Stimulated activated CD4-positive, alpha-beta T cell treated with anti-CD3 and anti-CD28 coated beads, Interleukin-1b, Interleukin-23, amount 100 ng/mL, for 24 hours (primary cell): ENCODE measurements at places on chromosomes 1 and 21.

- no peak for DNase-seq
Measured at GRCh38 chr1:3910049-3910731, 10.1 kb upstream of the C1orf174 start.

DNA sequence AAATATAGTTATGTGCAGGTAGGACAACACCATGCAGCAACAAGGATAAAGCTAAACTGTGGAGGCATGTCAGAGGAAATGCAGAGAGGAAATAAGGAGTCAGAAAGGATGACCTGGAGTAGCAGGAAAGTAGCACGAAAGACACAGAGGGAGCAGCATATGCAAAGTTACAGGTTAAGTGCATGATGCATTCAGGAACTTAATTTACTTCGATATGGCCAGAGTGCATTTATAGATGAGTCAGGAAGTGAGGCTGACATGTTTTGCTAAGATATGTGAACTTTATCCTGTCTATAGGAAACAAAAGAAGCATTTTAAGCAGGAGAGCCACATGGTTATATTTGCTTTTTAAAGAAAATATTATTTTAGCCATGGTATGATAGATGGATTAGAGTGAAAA, 15.4 kb upstream of the MUTYH start:
- no peak for DNase-seq

- no peak for DNase-seq
Measured at GRCh38 chr1:11990303-11991032, 10.2 kb downstream of the MFN2 start.

DNA sequence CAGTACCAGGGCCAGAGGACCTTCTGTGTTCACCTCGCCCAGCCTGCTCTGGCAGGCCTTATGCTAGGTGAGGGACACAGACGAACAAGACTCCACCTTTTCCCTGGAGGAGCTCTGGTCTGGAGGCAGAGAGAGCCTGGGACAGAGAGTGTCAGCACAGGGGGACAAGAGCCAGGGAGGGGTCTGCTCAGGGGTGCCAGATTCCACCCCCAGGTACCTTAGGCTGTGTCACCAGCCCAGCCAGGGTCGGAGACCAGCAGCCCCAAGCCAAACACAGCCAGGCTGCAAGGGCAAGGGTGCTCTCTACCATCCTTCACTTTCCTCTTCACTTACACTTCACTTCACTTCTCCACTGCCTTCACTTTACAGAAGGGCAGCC, 4.3 kb upstream of the LRP8 start:
- DNase-seq, result no peak

- DNase-seq, result no peak
Measured at GRCh38 chr1:107804134-107804533, 160.8 kb downstream of the VAV3 start.

DNA sequence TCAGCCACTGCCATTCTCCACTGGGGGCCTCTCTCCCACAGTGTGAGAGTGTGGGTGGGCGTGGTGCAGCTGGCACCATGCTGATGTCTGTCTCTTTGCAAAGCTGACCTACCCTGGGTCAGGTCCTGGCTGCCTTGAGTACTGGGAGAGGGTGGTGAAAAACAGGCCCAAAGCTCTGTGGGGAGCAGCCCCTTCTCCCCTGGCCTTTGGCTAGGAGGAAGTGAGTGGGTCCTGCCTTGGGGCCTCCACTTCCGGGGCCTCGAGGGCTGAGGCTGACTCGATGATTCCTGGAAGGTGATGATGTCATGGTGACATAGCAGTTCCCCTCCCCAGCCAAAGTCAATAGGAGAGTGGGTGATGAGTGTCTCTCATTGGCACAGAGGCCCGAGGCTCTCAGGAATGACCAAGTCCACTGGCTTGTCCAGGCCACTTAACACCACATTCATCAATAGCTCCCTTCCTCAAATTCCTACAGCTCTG, 53.0 kb downstream of the IER5 start:
- peak; percentile 52 for DNase-seq

DNA sequence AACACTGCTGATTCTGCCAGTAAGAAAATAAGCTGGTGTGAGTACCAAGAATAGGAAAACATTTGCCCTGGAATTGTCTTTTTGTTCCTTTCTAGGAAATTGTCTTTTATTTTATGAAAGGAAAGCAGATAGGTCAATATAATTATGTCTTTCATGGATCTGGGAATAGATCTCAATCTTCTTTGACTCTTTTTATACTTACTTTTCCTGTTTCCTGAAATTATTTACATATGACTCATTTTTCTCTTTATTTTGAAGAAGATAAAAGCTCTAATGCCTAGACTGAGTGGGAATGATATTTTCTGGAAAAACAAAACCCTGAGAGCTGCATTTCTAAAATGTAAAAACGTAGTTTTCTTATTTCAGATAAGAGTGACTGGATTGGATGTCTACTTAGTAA, 100.1 kb downstream of the MAN1A2 start:
- no peak for DNase-seq

GRCh38 chr21:37072274-37072987, 440 bp downstream of the PIGP start:
- peak; percentile 56 for DNase-seq

GRCh38 chr1:192516776-192517297, 58.7 kb upstream of the RGS1 start:
- no peak for DNase-seq

DNA sequence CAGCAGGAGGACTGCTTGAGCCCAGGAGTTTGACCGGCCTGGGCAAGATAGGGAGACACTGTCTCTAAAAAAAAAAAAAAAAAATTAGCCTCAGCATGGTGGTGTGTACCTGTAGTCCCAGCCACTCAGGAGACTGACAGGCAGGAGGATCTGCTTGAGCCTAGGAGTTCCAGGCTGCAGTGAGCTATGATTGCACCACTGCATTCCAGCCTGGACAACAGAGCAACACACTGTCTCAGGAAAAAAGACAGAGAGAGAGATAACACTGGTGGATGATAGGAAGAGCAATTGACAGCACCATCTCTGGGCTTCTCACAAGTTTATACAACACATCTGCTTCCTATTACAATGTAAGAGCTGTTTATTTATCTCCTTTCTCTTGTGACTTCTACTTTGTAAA, 2.4 kb upstream of the RNU11 start:
- no peak for DNase-seq

DNA sequence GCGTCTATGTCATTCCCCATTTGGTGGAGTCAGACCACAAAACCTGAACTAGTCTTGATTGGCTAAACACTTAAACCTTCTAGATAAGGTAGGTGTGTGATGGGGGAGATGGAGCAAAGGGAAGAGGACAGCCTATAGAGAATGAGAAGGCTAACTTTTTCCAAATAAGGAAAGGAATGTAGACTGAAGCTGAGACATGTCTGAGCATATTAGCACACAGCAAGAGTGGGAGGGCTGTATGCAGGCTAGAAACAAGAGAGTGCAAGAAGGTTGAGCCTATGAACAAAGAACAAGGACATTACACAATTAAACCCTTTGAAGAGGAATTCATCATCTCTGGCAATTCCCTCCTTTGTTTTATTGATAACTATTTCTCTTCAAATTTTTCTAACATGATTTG, 89.2 kb upstream of the OLFM3 start:
- no peak for DNase-seq

- no peak for DNase-seq
Measured at GRCh38 chr1:117857418-117857817, 72.0 kb downstream of the GDAP2 start.

GRCh38 chr1:226308166-226308722, 720 bp downstream of the LIN9 start:
- peak; percentile 8 for DNase-seq

GRCh38 chr1:241598249-241598648, 41.9 kb downstream of the CHML start:
- no peak for DNase-seq

DNA sequence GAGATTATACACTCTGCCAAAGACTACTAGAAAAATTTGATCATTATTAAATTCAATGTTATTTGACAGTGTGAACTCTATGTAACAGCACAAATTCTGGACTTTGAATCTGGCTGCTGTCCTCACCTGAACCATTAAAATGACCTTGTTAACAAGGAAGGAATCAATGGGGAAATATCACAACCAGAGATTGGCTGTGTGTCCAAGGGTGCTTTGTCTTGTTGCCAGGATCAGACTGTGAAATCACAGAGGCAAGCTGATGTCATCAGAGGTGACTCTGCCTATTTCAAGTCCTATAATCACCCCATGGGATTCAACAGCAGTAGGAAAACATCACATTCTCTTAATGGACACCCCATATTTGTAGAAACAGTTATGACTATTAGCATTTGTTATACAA, 46.8 kb downstream of the ADAMTS5 start:
- no peak for DNase-seq

DNA sequence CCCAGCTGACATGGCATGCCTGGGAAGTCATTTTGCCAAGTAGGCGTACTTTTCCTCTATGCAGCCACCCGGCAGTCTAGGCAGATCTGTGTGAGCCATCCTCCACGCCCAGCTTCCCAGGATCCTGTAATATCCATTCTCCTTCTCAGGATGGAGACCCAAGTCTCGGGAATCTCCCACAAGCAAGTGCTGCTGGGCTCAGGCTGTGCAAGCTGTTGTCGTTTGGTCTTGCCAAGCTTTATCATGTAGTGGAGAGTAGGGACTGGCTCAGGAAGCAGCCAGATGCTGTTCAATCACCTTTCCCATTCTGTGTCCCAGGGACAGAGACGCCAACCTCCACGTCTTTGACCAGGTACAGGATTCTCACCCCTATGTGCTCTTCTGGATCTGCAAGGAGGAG, 191.1 kb upstream of the TMEM51 start:
- no peak for DNase-seq

DNA sequence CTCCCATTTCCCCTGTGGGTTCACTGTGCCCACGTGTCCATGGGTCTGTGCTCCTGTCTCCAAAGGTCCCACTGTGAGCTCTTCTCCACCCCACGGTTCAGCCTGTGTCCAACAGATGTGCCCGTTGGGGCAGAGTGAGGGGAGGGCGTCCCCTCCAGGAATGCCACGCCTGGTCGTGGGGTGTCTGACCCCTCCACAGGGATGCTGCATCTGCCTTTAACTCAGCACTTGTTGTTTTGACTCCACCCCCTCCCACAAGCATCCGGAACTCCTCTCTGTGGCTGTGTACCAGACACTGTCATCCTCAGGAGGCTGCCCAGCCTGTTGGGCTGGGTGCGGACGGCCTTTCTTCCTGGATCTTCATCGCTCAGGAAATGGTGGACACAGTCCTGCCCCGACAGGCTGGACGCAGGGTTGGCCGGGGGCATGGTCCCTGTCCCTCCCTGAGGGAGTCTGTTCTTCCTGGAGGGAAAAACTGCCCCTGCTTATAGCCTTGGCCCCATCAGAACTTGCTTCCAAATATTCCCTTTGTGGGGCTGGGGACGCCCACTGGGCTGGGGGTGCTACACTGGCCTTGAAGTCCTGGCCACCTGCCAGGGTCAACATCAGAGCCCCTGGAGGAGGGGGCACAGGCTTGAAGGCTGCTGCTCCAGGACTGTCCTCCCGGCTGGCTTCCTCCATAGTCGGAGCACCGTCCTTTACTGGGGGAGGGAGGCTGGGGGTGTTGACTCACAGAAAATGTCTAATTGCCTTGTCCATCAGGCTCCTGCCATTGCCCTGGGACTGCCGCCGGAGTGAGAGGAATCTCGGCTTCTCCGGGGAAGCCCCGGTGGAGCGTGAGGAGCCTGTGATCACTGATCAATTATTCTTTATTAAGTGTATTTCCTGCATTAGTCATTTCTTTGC, 182.0 kb upstream of the C1orf174 start:
- no peak for DNase-seq

DNA sequence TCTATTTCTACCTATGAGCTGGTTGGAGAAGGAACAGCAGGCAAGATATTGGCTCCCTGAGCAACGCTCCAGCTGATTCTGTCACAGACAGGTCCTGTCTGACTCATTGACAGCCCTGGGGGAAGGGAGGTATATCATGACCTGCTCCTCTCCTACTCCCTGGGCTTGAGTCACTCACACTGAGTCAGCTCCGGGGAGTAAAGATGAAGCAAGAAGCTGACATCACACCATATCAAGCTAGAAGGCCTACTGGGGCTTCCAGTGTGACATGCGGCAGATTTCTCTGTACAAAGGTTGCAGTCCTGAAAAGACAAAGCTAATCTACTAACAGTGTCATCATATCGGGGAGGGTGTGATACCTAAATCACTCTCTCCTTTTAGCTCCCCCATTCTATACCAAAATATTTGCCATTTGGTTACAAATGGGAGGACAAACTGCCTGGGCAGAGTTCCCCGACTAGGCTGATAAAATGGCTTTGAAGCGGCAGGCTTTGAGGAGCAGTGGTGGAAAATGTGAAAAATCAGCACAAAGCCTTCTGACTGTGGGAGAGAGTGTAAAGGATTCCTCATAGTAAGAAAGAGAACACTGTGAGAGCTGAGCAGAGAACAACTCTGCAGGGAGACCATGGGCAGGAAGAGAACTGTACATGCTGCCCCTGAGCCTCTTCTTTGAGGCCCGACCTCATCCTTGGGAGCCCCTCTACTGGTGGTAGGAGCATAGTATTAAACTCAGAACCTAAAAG, 15.5 kb downstream of the PI4KB start:
- DNase-seq, result peak; percentile 69

DNA sequence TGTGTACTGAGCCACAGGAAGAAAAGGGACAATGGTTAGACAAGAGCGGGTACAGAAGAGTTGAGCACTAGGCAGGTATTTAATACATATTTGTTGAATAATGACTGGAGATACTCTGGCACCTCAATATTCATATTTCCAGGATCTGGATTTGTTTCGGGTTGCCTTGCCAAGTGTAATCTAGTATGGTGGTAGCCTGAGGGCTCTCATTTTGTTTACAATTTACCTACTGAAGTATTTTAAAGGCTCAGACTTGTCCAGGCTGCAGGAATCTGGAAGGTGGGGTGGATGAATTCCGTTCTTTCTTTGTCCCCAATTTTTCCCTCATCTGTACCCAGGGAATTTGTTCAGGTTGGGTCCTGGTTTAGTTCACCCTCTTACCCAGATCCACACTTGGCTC, 95.0 kb downstream of the CACHD1 start:
- DNase-seq, result no peak

GRCh38 chr1:94579876-94580294, 38.3 kb upstream of the F3 start:
- no peak for DNase-seq

DNA sequence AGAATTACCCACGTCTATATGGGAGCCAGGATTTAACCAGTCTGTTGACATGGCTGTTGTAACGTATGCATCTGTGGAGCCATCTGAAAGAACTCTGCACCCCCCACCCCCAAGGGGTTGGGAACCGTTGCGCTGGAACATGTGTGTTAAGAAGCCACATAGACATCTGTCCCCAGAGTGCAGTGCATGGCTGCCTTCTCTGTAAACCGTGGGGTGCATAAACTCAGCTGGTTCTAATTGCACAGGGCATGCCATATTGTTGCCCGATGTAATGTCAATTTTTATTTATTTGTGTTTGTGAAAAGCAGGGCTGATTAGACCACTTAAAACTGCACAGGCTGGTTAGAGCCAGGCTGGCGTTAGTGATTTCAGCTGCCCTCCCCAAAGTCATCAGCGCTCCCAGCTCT, 70.1 kb upstream of the ROR1 start:
- DNase-seq, result no peak

GRCh38 chr1:203504400-203505250, 10.7 kb downstream of the OPTC start:
- DNase-seq, result peak; percentile 74

GRCh38 chr21:16357994-16358393, 628.2 kb downstream of the USP25 start:
- DNase-seq, result no peak

GRCh38 chr1:200178340-200178739, 150.8 kb downstream of the NR5A2 start:
- DNase-seq, result no peak
